ENCODE measurements at places on chromosomes 7 and 10.

GRCh38 chr10:62643606-62644587, 160.6 kb upstream of the ADO start:
- DNase-seq, result no peak

DNA sequence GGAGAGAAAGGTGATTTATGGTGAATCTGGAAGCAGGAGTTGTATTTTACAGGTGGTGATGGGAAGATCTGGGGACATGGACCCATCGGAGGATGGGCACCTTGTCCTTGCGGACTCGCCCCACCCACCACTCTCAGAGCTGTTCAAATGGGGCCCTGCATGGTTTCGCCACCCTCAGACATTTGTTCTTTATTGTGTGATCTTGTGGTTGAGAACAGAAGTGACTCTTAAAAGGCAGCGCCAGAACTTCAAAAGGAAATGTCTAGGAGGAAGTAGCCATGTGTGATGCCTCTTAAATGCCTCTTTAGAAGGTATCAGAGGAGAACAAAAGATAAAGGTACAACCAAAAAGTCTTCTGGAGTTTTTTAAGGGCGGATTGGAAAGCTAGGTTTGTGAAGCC, 205.7 kb downstream of the KIAA1217 start:
- DNase-seq, result no peak

- DNase-seq, result no peak
Observed at GRCh38 chr10:99809931-99810615, 27.6 kb downstream of the ABCC2 start.

GRCh38 chr10:33179067-33179466, 155.4 kb downstream of the NRP1 start:
- DNase-seq, result no peak

DNA sequence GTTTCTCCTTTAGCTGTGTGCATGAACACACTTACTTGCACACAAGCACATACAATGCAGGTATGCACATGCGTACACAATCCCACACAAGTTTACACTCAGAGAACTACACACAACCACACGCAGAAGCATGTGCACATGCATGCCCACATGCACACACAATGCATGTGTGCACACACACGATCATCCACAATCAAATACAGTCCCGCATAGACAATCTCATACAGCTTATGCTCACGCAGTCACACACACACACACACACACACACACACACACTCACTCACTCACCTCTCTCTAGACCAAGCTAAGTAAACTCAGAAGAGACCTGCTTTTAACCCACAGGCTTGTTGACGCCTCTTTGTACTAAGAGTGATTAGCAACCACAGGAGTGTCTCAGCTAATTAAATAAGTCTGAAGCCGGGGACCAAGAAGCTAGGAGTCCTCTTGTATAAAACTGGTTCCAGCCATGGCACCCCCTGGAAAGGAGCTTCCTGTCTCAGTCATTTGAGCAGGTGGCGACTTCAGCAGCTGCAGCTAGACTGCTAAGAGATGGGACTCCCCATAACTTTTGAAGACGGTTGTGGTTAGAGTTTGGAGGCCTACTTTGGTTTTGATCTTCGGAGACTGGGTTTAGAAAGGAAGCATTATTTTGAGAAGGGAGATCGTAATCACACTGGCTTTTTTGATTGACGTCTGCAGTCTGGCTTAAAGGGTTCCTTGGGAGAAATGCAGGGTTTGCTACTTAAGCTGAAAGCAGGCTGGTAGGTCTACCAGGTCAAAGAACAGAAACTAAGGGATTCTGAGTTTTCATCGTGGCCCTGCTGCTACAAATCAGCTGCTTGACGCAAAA, 82.3 kb upstream of the ADRB1 start:
- peak; percentile 75 for DNase-seq

GRCh38 chr7:99102809-99103690, 40.9 kb downstream of the SMURF1 start:
- no peak for DNase-seq

DNA sequence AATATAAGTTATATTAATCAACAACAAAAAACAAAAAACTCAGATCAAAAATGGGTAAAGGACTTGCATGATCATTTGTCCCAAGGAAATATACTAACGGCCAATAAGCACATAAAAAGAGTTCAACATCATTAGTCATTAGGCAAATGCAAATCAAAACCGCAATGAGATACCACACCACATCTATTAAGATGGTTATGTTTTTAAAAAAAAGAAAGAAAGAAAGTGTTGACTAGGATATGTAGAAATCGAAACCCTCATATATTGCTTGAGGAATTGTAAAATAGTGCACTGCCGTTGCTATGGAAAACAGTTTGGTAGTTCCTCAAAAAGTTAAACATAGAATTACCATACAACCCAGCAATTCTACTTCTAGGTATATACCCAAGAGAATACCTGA, 39.4 kb upstream of the CTNNA3 start:
- no peak for DNase-seq

- DNase-seq, result no peak
Observed at GRCh38 chr7:13610372-13610771, 379.1 kb downstream of the ETV1 start.

DNA sequence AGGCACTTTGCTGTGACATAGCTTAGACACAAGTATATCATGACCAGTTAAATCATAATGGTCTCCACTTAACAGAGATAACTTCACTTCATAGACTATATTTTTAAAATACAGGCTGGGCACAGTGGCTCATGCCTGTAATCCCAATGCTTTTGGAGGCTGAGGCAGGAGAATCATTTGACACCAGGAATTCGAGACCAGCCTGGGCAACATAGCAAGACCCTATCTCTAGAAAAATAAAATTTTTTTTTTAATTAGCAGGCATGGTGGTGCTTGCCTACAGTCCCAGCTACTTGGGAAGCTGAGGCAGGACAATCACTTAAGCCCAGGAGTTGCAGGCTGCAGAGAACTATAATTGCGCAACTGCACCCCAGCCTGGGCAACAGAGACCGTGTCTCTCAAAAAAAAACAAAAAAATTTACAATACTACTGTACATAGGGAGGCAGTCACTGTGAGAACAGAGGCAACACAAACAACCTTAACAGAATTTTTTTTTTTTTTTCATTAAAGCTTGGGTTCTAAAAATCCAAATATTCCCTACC, 105.1 kb downstream of the USP6NL start:
- DNase-seq, result no peak

- peak; percentile 39 for DNase-seq
Observed at GRCh38 chr10:97319671-97320479, 804 bp downstream of the FRAT1 start.

GRCh38 chr10:35579116-35579515, 26.0 kb upstream of the GJD4 start:
- no peak for DNase-seq

DNA sequence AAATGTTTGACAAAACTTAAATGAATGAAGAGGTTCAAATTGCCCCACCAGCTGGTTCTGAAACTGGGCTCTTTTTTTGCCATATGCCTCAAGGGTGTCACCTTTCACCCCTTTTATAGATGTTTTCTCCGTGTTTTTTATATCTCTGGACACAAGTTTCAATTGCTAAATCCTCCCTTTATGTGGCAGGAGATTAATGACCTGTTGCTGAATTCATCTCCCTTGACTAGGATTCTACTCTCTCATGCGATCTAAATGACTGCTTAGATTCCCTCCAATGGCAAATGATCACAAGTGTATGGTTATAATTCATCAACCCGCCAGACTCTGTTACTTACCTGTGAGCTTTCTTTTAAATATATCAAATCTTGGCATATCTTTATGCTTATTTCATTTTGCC, 677.0 kb upstream of the POT1 start:
- DNase-seq, result no peak

- no peak for DNase-seq
Observed at GRCh38 chr10:48364659-48365405, 58.4 kb downstream of the MAPK8 start.

DNA sequence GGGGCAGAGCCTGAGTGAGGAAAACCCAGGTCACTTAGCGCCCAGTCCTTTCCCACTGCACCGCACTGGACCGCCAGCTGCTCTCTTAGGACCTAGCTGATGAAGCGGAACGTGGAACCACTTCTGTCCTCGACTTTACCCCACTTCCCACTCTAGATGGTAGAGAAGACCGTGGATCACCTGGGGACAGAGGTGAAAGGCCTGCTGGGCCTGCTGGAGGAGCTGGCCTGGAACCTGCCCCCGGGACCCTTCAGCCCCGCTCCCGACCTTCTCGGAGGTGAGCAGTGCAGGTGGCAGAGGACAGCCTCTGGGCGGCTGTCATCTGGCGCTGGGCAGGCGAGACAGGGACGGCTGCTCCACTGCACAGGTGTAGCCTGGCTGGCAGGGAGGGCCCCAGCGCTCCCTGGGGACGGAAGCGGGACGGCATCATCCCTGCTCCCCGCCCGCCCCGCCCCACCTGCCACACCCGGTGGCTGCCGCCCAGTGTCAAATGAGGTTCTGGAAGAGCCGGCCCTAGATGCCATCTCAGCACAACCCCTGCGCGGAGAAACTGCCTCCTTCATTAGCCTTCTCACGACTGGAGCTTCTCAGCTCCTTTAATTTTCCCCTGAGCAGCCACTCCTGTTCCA, 11.7 kb downstream of the PLAC9 start:
- DNase-seq, result no peak

DNA sequence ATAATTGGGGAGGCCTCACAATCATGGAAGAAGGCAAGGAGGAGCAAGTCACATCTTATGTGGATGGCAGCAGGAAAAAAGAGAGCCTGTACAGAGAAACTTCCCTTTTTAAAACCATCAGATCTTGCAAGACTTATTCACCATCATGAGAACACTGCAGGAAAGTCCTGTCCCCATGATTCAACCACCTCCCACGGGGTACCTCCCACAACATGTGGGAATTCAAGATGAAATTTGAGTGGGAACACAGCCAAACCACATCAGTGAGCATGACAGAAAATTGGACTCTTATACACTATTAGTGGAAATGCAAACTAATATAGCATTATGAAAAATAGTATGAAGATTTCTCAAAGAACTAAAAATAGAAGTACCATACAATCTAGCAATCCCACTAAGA, 271.2 kb downstream of the MAGI2 start:
- DNase-seq, result no peak

GRCh38 chr7:95330204-95330960, 6.0 kb upstream of the PON1 start:
- no peak for DNase-seq

GRCh38 chr7:144725070-144725469, 110.8 kb downstream of the TPK1 start:
- DNase-seq, result no peak

- DNase-seq, result no peak
Observed at GRCh38 chr7:65325793-65326432, 47.7 kb upstream of the ZNF92 start.

GRCh38 chr7:98387131-98387530, 13.8 kb downstream of the BAIAP2L1 start:
- DNase-seq, result no peak

GRCh38 chr7:94301024-94301586, 93.6 kb upstream of the COL1A2 start:
- no peak for DNase-seq

GRCh38 chr10:130208807-130209206, 72.6 kb downstream of the GLRX3 start:
- DNase-seq, result no peak

DNA sequence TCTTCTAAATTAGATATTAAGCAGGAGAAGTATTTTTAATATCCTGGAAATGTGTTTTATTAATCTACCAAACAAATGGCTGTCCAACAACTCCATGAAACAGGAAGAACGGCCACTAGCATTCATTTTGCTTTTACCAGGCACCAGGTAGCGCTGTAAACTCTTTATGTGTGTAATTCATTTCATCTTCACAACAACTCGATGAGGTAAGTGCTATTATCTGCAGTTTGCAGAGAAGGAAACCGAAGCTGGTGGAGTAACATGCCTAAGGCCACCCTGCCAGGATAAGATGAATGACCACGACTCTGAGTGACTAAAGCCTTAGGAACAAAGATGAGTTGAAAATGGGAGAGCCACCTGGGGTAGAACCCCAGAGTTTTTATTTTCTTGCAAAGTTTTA, 101.2 kb downstream of the KIAA1217 start:
- DNase-seq, result no peak

GRCh38 chr7:128879939-128880746, 17.5 kb downstream of the ATP6V1F start:
- no peak for DNase-seq

DNA sequence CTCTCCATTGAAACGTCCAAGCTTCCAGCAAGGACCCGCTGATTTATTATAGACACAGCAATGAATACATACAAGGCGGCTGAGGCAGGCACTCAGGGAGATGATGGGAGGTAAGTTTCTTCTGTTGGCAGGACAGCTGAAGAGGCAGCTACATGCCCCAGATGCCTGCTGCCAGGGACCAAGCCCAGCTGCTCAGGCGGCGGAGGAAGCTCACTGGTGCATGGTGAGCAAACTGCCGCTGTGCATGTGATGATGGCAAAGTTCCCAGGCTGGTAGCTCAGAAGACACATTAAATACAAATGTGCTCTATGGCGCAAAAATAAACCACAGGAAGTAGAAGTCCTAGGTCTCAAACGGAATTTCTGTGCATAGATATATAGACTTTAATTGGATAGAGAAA, 2.3 kb downstream of the DNTT start:
- no peak for DNase-seq

DNA sequence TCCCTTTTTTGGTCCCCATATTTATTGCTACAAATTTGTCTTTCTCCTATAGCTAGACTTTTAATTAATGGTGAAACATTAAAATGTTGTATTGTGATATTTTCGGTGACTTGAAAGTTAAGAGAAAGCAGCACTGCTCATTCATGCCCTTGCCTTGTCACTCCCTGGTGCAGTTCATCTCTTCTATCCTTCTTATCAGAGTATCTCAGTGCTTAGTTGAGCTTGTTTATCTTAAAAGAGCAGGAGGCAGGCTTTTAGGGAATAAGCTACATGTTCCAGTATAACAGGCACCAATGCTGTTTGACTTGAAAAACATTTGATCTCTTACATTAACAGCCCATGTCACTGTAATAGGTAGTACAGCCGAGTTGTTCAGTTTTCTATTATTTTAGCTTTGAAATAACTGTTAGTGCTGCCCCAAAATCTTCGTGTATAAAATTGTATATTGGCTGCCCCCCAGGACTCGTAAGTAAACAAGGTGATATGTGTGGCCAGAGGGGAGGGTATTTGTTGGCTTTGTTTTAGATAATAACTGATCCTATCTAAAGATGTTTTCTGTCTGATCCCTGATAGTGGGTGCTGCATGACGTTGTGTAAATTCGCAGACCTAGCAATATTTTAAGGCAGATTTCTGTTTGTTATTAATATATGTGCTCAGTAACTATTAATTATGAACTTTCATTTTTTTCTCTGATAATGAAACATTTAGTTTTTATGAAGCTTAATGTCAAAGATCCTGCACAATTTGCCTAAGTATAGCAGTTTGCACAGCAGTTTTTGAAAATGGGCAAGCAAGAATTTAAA, 96.5 kb downstream of the BTRC start:
- no peak for DNase-seq

- DNase-seq, result no peak
Observed at GRCh38 chr10:110524179-110524858, 26.6 kb downstream of the DUSP5 start.

DNA sequence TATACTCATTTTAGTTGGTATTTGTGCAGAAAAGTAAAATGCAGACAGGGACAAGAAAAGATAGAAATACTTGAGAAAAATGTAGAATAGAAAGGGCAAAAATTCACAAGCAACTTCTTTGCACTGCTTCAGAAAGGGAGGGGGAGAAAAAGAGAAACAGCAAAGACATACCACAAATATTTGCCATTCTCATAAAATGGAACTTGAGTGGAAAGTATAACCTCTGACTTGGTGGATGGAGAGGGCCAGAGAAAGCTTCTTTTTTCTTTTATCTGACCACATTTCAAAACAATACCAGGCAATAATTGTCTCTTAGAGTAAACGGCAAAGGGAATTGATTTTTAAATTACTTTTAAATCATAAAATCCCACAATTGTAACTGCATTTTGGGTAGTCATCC, 35.8 kb upstream of the TRUB1 start:
- no peak for DNase-seq

All from activated T-helper 1 cell treated with anti-CD3 and anti-CD28 coated beads, Interleukin-12 subunit alpha, Interleukin-12 subunit beta, Interleukin-2, Interleukin-4 antibody, amounts not matched to agents 30 ng/mL and 10 ng/mL and 1 ng/mL, durations not matched to agents 14 hours and 24 hours and 36 hours (primary cell).